ENCODE measurements at places on chromosomes 6 and 20.
A peak's percentile ranks its signal among the peaks of the same experiment; 100 is the strongest.

DNA sequence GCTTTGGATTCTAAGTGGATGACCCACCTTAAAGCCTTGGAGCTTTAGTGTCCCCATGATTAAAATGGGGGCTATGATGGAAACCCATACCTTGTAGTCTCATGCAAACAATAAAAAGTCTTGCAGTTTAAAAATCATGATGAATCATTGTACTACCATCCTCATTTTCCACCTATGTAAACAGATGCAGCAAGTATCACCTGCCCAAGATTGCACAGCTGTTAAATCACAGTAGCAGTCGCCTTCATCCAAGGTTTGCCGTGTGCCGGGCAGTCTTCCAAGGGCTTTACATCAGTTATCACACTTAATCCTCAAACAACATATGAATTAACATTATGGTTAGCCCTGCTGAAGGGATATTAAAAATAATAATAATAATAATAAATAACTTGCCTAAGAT is 210.3 kb downstream of the FOXA2 start:
- H3K27me3 ChIP-seq = peaks cover 21% of the 10 kb centered on the region
- DNase-seq = no peak
- no peaks in the 10 kb centered on the region for H3K36me3 ChIP-seq
- H3K27ac ChIP-seq = no peak overlapping the region

- H3K27me3 ChIP-seq = peaks cover 12% of the 10 kb centered on the region
- DNase-seq = no peak
- H3K4me3 ChIP-seq = no peak overlapping the region
Measured at GRCh38 chr20:46331611-46332361, 23.5 kb upstream of the CDH22 start.

- DNase-seq = peak; percentile 83
- H3K36me3 ChIP-seq = no peaks in the 10 kb centered on the region
- peak overlapping the region; percentile 82 for H3K27ac ChIP-seq
Measured at GRCh38 chr6:42166444-42167141, 6.6 kb upstream of the GUCA1A start.

- peaks cover 13% of the 10 kb centered on the region for H3K4me1 ChIP-seq
- H3K27ac ChIP-seq = peak overlapping the region; percentile 75
- no peak overlapping the region for H3K4me3 ChIP-seq
- peaks cover 8% of the 10 kb centered on the region for H3K27me3 ChIP-seq
Measured at GRCh38 chr6:137904822-137905617, 38.0 kb downstream of the TNFAIP3 start.

GRCh38 chr6:15911753-15912504 is 217.0 kb upstream of the MYLIP start:
- no peaks in the 10 kb centered on the region for H3K27me3 ChIP-seq
- no peak overlapping the region for H3K4me3 ChIP-seq
- no peaks in the 10 kb centered on the region for H3K36me3 ChIP-seq
- H3K27ac ChIP-seq = no peak overlapping the region
- peaks cover 31% of the 10 kb centered on the region for H3K4me1 ChIP-seq

DNA sequence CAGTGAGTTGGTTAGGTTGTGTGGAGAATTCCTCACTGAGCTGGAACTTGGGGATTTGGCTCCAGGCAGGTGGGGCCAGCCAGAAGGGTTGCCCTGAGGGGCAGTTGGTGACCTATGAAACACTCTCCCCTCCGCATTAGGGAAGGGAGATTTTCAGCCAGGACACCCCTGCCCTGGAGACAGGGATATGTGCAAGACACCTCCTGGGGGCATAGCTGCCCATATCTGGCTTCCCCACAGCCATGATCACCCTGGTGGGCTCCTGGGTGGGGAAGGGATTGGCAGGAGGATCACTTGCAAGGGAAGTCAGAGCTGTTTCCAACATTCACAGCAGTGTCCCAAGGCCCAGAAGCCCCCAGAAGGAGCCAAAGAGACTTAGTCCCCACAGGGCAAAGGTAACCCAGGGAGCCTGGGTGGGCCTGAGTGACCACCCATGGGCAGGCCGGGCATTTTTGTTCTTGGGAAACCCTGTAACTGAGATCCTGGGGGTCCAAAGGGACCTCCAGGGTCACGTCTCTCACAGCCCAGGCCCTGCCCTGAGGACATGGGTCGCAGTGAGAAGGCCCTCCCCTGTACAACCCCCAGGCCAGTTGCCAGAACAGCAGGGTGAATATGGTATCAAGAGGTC is 145.8 kb downstream of the MRPL14 start:
- no peaks in the 10 kb centered on the region for H3K36me3 ChIP-seq
- H3K27ac ChIP-seq = no peak overlapping the region
- DNase-seq = peak; percentile 62
- peaks cover 16% of the 10 kb centered on the region for H3K4me1 ChIP-seq
- H3K27me3 ChIP-seq = peaks cover 20% of the 10 kb centered on the region
- no peak overlapping the region for H3K4me3 ChIP-seq

- H3K27me3 ChIP-seq = peaks cover 74% of the 10 kb centered on the region
- DNase-seq = no peak
- H3K4me3 ChIP-seq = peak overlapping the region; percentile 86
- H3K4me1 ChIP-seq = peaks cover 6% of the 10 kb centered on the region
- no peak overlapping the region for H3K27ac ChIP-seq
Measured at GRCh38 chr6:136922685-136923006, 545 bp downstream of the SLC35D3 start.

Data from type B pancreatic cell (in vitro differentiated cells).